ENCODE measurements at places on chromosomes 4 and X.

DNA sequence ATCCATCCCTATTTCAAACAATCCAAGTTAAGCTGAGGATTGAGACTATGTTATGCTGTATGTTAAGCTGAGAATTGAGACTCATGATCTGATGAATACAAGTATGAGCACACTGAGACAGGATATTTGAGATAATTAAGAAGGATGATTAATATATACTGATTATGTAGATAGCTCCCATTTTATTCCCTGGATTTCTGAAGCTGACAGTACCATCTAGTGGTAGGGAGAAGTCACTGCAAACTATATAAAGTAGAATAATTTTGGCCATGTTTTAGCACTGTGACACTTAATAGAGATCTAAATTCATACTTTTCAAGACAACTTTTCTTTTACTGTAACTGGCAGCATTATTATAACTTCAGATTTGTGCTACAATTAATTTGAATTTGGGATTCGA lies 63.8 kb upstream of the HPRT1 start:
- H3K36me3 ChIP-seq = peaks cover 11% of the 10 kb centered on the region
- no peaks in the 10 kb centered on the region for H3K27me3 ChIP-seq
- H3K4me1 ChIP-seq = no peaks in the 10 kb centered on the region
- H3K27ac ChIP-seq = no peak overlapping the region
- peak; percentile 22 for DNase-seq
- H3K4me3 ChIP-seq = no peak overlapping the region

DNA sequence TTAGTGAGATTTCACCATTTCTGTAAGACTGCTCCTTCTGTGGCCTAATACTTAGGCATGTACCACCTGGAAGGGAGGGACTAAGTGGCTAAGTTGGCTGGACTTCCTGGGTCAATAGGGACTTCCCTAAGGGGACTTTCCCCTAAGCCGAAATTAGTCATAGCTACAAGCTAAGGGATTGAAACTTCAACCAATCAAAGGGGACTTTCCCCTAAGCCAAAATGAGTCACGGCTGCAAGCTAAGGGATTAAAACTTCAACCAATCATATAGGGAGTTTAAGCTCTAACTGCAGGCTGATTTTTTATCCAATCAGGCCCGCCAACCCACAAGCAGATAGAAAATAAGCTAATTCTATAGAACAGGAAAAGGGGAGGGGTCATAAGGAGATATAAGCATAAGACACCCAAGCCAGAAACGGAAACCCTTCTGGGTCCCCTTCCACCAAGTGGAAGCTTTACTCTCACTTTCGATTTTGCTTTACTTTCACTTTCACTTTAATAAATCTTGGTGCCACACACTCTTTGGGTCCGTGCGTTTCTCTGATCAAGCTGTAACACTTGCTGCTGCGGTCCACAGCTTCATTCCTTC lies 382.8 kb downstream of the KLHL4 start:
- no peak overlapping the region for H3K4me3 ChIP-seq
- no peaks in the 10 kb centered on the region for H3K36me3 ChIP-seq
- no peak overlapping the region for H3K27ac ChIP-seq
- H3K27me3 ChIP-seq = no peaks in the 10 kb centered on the region
- DNase-seq = peak; percentile 51
- H3K4me1 ChIP-seq = no peaks in the 10 kb centered on the region

- DNase-seq = no peak
- H3K36me3 ChIP-seq = no peaks in the 10 kb centered on the region
- no peaks in the 10 kb centered on the region for H3K4me1 ChIP-seq
- no peak overlapping the region for H3K27ac ChIP-seq
Measured at GRCh38 chr4:115234405-115235093, 121.1 kb upstream of the NDST4 start.

DNA sequence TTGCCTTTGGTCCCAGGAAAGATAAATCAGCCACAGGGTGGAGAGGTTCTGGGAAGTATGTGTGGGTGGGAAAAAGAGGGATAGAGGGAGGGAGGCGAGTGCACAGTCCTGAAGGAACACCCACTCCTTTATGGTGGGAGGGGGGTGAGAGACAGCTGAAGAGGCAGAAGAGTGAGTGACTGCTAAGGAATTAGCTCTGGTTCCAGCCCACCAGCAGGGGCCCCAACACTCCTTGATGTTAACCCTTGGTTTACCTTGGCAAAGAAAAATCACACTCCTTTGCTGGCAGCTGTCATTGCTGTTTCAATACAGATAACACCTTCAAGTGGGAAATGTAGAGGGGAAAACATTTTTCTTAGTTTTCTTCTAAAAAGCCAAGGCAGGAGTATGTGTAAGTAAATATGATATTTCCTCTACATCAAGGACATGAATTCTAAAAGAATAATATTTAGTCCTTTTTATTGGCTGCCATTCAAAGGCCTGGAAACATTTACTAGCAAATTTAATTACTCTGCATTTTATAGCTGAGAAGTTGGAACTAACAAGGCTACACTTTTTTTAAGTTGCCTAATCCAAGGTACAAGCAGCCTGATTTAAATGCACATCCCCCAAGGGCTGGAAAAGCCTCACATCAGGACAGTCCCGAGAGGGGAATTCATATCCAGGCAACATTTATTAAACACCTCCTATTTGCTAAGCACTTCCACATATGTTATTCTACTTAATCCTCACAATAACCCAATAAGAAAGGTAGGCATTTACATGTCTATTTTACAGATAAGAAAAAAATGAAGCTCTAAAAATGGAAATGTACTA lies 81.7 kb downstream of the HS6ST2 start:
- no peaks in the 10 kb centered on the region for H3K27me3 ChIP-seq
- no peak overlapping the region for H3K27ac ChIP-seq
- no peaks in the 10 kb centered on the region for H3K36me3 ChIP-seq
- H3K4me1 ChIP-seq = no peaks in the 10 kb centered on the region
- H3K4me3 ChIP-seq = no peak overlapping the region
- no peak for DNase-seq

DNA sequence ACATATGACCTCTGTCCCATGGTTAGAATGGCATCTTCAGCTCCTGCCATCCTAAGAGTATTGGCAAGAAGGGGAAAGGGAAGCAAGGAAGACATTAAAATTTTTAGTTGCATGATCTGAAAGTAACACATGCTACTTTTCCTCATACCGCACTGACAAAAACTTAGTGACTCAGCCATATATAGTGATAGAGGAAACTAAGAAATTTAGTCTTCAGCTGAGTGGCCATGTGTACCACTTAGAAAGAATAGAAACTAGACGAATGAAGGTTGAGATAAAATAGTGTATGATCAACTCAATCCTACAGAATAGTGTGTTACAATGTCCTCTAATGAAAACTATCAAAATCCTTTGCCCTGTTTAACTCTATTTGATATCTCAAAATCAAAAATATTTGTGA lies 164.1 kb downstream of the PPP3CA start:
- DNase-seq = no peak
- H3K36me3 ChIP-seq = peaks cover 5% of the 10 kb centered on the region
- no peak overlapping the region for H3K27ac ChIP-seq
- no peaks in the 10 kb centered on the region for H3K27me3 ChIP-seq
- peaks cover 7% of the 10 kb centered on the region for H3K4me1 ChIP-seq

- H3K4me1 ChIP-seq = no peaks in the 10 kb centered on the region
- H3K4me3 ChIP-seq = no peak overlapping the region
- peaks cover 4% of the 10 kb centered on the region for H3K27me3 ChIP-seq
- no peak overlapping the region for H3K27ac ChIP-seq
- DNase-seq = peak; percentile 5
- no peaks in the 10 kb centered on the region for H3K36me3 ChIP-seq
Measured at GRCh38 chr4:121464854-121465253, 84.0 kb upstream of the QRFPR start.

DNA sequence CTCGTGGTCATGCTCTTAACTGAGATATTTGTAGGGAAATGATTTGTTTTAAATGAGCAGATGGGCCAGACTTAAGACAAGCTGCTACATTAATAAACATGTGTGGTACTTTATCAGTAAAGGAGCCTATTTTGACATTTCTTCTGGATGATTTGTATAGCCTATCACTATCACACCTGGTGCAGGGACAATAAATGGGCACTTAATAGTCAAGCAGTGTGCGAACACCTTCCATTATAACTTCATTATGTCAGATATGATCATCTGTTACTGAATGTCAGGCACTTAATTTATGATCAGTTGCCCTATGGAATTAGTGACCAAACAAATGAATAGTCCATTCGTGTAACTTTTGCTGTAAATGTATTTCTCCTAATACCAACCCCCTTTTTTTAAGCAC lies 628.8 kb downstream of the ADGRL3 start:
- no peak overlapping the region for H3K27ac ChIP-seq
- no peak for DNase-seq
- H3K36me3 ChIP-seq = no peaks in the 10 kb centered on the region
- no peak overlapping the region for H3K4me3 ChIP-seq
- no peaks in the 10 kb centered on the region for H3K4me1 ChIP-seq

GRCh38 chrX:20455001-20455400 lies 188.3 kb upstream of the RPS6KA3 start:
- no peaks in the 10 kb centered on the region for H3K36me3 ChIP-seq
- H3K4me1 ChIP-seq = peaks cover 4% of the 10 kb centered on the region
- H3K27me3 ChIP-seq = no peaks in the 10 kb centered on the region
- H3K27ac ChIP-seq = no peak overlapping the region

DNA sequence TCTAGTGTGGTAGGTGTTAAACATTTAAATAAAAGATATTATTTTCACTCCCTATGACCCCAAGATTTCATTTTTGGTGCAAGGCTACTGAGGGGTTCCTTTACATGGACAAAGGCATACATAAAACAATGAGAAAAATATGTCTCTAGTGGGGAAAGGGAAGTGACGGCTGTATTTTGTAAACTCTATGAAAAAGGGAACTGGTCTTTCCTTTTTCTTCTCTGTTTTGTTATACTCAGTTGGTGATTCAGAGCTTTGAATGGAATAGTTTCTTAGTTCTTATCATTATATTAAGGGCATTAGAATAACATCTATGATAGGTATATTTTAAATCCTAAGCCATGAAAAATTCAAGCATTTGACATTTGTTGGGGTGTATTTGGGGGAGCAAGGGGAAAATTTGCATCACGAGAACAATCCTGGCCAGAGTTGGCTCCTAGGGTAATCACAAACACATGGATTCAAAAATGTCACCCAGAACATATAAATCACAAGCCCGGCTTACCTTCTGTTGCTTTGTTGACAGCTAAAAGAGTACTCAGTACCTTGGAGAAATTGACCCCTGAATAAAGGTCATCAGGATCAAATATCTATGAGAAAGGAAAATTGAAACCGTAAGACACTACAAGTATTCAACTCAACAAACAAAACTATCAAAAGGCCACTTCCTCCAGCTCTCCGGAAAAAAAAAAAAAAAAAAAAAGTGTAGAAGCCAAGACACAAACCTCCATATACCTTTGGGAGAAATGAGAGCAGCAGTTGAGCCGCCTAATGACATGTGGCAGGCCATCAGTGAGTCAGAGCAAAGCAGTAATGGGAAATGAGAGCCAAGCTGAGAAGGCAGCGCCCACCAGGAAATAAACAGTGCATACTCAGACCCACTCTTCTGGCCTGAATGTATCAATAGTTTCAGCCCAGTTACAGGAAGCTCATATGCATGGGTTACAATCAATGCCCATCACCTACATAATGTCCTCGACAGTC lies 33.4 kb downstream of the ARHGEF6 start:
- no peak overlapping the region for H3K27ac ChIP-seq
- peaks cover 16% of the 10 kb centered on the region for H3K4me1 ChIP-seq
- peaks cover 31% of the 10 kb centered on the region for H3K36me3 ChIP-seq
- peak overlapping the region; percentile 4 for H3K4me3 ChIP-seq
- H3K27me3 ChIP-seq = no peaks in the 10 kb centered on the region

DNA sequence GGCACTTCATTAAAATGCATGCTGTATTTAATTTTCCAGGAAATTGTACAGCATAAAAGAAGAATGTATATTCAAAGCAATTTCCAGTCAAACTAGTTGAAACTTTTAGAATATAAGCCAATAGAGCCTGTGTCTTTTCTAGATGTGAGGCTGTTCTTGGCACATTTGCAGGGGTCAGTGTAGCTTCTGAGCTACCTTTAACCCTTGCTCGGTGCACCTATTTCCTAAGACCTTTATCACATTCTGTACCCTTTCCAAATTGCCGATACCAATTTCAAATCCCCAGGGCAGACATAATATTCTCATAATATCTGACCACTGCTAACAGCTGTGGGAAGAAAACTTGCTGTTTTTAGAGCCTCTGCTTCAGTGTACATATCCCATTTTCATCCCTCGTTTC lies 43.2 kb downstream of the DCAF8L2 start:
- no peak overlapping the region for H3K27ac ChIP-seq
- H3K27me3 ChIP-seq = no peaks in the 10 kb centered on the region
- no peaks in the 10 kb centered on the region for H3K36me3 ChIP-seq
- no peak for DNase-seq
- no peak overlapping the region for H3K4me3 ChIP-seq

DNA sequence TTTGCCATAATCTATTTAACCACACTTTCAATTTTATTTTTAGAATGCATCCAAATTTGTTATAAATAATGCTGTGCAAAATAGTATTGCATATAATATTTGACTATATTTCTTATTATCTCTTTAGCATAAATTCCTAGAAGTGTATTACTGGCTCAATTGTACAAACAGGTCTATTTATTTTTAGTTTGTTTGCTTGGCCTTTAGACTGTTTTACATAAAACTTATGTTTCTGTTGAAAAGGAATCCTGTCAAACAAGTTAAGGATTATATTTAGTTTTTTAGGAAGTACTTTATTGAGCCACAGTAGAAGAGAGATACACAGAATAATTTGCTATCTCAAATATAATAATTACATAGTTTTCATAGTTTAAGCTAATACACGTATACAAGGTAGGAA lies 413.8 kb downstream of the GBA3 start:
- no peak overlapping the region for H3K27ac ChIP-seq
- no peaks in the 10 kb centered on the region for H3K4me1 ChIP-seq
- no peaks in the 10 kb centered on the region for H3K36me3 ChIP-seq

- no peaks in the 10 kb centered on the region for H3K4me1 ChIP-seq
- no peaks in the 10 kb centered on the region for H3K36me3 ChIP-seq
- H3K27ac ChIP-seq = no peak overlapping the region
- H3K4me3 ChIP-seq = no peak overlapping the region
Measured at GRCh38 chr4:95167805-95168204, 381.0 kb downstream of the UNC5C start.

- H3K36me3 ChIP-seq = no peaks in the 10 kb centered on the region
- no peak for DNase-seq
- H3K27me3 ChIP-seq = no peaks in the 10 kb centered on the region
Measured at GRCh38 chrX:11995146-11995545, 143.1 kb upstream of the FRMPD4 start.

DNA sequence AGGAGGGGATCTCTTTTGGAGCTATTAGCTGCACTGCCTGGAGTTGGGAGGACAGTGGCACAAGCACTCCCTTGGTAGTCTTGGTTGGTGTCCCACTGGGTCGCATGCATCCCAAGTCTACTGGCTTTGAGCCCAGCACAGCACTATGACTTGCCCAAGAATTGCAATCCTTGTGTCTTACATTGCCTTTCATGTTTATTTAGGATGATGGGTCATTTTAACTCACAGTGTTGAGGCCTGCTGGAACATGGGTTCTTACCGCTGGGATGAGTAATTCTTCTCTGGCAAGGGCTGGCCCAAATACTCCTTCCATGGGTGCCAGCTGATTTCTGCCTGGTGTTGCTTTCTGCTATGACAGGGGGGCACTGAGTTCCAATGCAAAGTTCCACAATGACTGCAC lies 185.5 kb downstream of the TEX13C start:
- H3K27me3 ChIP-seq = no peaks in the 10 kb centered on the region
- H3K36me3 ChIP-seq = no peaks in the 10 kb centered on the region
- H3K27ac ChIP-seq = no peak overlapping the region
- DNase-seq = no peak

Data from CD4-positive, CD25-positive, alpha-beta regulatory T cell (primary cell).